NCI-H345 (cell line): ENCODE measurements at places on chromosomes 3 and 15.

GRCh38 chr15:34984889-34985630 is 3.0 kb downstream of the ZNF770 start:
- DNase-seq = no peak

- DNase-seq = no peak
These were observed 463.1 kb downstream of the TBL1XR1 start for GRCh38 chr3:176734146-176734545.

- no peak for DNase-seq
These were observed 62.9 kb downstream of the FNDC3B start for GRCh38 chr3:172102123-172102882.

GRCh38 chr3:42024591-42025351 is 62.9 kb upstream of the ULK4 start:
- no peak for DNase-seq

DNA sequence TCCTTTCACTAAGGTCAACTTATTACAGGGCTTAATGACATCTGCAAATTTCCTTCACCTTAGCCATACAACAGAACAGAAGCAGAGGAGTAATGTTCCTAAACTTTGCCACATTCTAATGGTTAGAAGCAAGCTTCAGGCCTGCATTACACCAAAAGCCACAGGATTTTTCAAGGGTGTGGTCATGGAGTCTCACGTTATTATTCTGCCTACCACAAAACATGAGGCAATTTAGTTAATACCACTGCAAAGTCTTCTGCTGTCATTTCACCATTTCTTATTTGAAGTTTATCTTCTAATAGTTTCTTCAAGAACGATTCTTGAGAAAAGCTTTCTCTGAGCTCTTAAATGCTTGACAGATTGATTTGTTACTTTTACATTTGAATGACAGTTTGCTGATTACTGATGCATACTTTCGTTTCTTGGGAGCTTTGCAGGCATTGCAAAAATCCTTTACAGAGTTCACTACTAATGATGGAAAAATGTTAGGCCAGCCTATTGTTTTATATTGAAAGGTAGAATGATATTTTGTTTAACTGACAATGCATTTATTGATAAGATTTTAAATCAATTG is 1257.1 kb downstream of the NSUN3 start:
- no peak for DNase-seq

DNA sequence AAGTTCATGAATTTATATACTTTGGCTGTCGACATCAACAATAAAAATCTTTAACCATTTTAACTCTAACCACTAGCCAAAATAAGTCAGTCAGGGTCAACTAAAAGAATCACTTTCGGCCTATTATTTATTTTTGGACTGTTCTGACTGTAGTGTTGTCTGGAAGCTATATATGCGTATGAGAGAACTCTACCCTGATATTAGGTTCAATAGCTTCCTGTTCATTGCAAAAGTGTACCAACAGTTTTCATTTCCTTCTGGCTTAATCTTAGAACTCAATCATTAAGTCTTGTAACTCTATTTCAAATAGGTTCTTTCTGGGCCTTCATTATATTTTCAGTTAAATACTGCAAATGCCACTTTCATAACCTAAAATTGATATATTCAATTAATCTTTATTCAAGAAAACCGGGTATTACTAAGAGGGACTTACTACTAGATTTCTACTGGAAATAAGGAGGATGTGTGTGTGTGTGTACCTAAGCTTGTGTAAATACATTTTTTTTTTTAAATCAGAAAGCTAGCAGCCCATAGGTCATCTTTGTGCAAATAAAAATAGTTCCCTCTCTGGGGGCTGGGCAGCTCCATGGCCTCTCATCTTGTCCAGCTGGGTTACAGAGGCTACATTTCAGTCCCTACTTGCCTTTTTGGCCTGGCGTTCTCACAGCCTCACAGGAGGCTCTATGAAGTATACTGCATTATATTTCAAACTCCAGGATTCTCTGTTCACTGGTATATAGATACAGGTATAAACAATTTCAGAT is 5.8 kb downstream of the SERPINI2 start:
- no peak for DNase-seq

GRCh38 chr3:157132341-157132740 is 27.6 kb downstream of the CCNL1 start:
- DNase-seq = no peak
